H54 (cell line): ENCODE measurements at places on chromosomes 5 and 9.
A peak's percentile ranks its signal among the peaks of the same experiment; 100 is the strongest.

- DNase-seq: no peak
These were observed 20.7 kb upstream of the STARD4 start for GRCh38 chr5:111532886-111533582.

DNA sequence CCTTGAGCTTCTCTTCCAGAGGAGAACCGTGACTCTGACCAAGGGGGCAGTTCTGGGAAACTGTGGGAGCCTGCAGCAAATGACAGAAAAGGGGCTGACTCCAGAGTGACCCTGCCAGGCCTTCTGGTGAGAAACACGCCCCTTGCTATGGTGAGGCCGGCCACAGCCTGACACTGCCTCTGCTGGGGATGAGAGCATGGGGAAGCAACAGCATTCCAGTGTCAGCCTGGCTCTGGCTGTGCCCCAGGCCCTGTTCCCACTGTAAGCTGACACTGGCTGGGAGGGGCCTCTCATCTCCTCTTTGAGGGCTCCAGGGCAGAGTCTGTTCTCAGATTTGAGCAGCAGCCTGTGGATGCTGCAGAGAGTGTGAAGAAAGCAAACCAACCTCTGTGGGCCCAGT, 180.0 kb upstream of the IL12B start:
- DNase-seq: peak; percentile 18

- DNase-seq: no peak
These were observed 24.8 kb upstream of the RAPGEF6 start for GRCh38 chr5:131659841-131660240.

DNA sequence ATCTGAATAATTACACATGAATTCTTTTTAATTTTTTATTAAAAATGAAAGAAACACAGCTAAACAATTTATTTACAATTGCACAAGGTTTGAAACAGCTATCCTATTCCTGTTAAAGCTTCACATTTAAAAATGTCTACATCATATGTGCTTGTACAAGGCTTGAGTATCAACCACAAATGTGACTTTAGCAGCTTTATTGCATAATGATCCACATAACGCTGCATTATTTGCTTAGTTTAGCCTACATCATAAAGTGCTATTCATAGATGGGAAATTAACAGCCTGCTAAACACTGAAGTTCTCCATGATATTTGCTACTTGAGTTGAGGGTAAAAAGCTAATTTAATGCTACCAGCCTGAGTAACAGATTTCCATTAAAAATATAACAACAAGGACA, 45.0 kb downstream of the TRIM36 start:
- DNase-seq: no peak

DNA sequence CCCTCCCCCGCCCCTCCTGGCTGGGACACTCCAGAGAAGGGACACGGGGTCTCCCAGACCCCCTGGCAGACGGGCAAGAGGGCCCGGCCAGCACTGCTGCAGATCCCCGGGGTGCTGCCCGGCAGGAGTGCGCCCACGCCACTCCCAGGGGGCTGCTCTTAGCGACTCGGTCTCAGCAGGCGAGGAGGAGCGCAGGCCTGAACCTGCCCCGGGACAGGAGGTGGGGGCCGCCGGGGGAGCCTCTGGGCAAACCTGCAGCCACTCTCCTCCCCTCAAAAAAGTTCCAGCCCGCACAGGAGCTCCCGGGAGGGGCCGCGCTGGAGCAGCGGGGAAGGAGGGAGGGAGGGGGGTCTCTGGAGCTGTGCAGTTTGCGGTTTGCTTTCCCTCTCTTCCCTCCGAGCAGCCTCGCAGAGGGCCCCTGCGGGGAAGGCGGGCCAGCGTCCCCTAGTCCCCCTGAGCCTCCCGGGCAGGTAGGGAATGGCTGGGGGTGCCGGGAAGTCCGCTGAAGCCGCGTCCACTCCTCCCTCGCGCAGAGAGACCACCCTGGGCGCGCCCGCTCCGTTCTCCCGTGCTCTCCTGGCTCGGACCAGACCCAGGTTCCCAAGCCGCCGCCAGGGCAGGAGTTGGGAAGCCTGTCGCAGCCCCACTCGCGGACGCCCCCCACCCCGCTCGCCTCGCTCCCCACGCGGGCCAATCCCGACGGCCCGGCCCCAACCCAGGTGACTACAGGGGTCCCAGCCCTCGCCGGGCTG, 44.2 kb downstream of the NACC2 start:
- no peak for DNase-seq

GRCh38 chr9:76255781-76256455, 138.3 kb downstream of the RFK start:
- DNase-seq: no peak
